ENCODE measurements at places on chromosomes 5 and 9. TPM values are rescaled to one million over a fixed set of nuclear protein-coding genes. Genes with fewer than 3 reads are reported as not detected.

- DNase-seq = no peak
Observed at GRCh38 chr5:99019812-99020697, 91.2 kb upstream of the CHD1 start.

- no peak for DNase-seq
Observed at GRCh38 chr5:31068287-31068686, 125.2 kb upstream of the CDH6 start.

DNA sequence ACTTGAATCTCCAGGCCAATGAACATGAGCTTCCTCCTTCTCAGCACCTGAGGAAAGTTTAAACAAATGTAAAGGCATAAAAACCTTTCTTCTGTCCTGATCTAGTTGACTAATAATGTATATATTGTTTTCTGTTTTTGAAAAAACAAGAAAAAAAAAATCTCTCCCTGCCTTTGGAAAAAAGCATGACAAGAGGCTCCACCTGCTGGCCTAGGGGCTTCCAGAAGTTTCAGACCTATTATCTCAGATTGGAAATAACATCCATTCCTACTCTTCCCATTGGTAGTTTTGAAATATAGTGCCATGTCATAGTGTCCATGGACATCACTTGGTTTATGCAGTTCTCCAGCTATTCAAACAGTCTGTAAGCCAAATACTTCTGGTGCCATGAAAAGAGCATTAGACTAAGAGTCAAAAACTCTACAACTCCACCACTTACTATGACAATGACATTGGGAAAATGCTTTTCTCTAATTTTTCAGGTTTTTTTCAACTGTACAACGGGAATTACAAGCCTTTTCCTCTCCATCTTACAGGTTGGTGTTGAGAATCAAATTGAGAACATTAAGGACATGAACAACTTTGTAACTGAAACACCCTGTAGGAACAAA is 409.6 kb upstream of the MPDZ start:
- no peak for DNase-seq

The FST gene
- not detected for total RNA-seq

GRCh38 chr9:17735859-17736258 is 157.0 kb downstream of the SH3GL2 start:
- DNase-seq = no peak

DNA sequence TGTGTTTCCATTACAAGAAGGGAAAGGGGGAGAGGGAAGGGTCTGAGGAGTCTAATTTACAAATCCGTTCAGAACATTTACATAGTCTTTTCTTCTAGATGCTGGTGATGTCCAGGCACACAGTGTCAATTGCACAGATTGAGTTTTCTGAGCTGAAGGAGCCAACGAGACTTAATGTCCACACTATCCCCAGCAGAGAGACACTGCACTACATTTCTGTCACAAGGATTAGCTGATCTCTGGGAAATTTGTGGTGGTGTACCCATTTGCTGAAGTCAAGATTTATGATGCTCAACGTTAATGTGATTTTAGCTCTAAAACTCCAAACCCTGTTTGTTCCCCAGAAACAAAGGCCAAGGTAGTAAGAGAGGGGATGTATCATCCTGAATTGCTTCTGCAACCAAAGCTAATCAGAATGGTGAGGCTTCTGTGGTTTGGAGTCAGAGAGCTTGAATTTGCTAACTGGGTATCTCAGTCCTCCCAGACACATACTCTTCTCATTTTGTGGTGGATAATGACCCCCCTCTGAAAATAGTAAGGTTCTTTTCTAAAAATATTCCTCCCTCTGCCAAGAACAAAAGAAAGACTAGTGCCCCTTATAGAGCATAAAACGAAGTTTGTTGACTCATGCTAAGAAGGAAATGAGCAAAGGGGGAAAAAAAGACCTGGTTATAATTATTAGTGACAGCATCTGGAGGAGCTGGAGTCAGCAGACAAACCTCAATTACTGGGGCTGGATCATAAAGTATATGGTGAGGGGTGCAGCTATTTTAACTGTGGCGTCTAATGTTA is 416.9 kb downstream of the PSAT1 start:
- DNase-seq = no peak

The BARHL1 gene
- total RNA-seq = not detected

DNA sequence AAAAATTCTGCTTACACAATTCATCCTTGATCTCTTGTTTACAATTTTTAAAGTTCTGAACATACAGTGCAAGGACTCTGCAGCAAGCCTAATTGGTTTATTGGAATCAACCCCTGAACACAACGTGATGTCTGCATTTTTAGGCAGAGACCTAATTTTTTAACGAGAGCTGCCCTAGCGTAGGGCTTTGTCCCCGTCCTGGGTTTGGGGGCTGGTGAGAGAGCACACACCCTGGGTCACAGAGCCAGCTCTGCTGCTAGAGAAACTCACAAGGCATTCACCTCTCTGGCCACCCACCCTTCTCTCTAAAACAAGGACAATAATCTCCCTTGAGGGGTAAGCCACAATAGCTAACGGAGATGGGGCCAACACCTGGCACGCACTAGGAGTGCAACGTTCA is 28.2 kb downstream of the SH3PXD2B start:
- DNase-seq = no peak

DNA sequence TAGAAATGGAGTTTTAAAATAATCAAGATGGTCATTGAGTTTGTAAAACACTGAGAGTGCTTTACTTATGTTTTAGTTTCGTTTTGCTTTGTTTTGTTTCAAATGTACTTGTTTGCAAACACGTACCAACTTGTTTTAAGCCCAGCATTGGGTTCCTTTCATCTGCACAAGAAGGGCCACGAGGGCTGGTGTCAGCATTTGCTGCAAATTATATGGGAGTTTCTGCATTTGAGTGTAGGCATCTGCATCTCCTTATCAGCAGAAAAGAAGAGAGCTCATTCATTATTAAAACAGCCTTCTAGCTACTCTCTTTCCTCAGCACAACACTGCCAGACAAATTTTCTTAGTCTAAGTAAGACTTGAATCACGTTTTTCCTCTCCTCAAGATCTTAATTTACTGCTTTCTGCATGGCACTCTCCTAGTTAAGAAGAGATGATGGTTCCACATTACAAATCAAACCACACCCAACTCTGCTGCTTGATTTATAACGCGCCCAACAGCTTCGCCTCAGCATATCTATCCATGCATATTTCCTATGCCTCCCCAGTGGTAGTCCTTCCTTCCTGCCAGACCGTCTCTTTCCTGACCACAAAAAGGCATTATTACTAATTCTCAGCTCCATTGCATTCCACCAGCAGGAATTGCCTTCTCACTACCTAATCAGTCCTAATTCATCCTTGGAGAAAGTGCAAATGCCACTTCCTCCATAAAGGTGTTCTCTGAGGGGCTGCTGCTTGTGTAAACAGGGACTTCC is 95.2 kb upstream of the CAST start:
- no peak for DNase-seq

The FBXL7 gene
- 0.06 TPM for total RNA-seq

The UBAP1 gene
- total RNA-seq = 33.1 TPM

DNA sequence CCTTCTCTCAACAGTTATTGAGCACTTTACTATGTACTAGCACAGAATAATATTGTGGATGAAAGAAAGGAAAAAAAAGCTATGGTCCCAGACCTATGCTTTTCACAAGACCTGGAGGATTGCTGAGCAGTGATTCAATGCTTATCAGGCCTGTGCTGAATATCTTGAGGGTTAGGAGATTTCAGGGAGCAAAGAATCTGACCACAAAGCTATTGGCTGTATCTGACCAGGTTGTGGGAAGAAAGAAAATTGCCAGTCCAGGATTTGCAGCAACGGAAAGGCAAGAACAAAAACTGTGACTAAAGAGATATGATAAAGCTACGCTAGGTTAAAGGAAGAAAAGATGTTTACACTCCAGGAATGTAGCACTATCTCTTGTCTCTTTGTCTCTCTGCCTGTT is 14.9 kb upstream of the MACIR start:
- DNase-seq = no peak

GRCh38 chr5:135372654-135373381 is 26.2 kb downstream of the MACROH2A1 start:
- DNase-seq = no peak

- no peak for DNase-seq
Observed at GRCh38 chr9:116152390-116152789, 1.2 kb upstream of the PAPPA start.
